Stimulated activated CD8-positive, alpha-beta memory T cell treated with anti-CD3 and anti-CD28 coated beads, Interleukin-4, amount 100 ng/mL, for 48 hours (primary cell): ENCODE measurements at places on chromosomes 3 and 15.

DNA sequence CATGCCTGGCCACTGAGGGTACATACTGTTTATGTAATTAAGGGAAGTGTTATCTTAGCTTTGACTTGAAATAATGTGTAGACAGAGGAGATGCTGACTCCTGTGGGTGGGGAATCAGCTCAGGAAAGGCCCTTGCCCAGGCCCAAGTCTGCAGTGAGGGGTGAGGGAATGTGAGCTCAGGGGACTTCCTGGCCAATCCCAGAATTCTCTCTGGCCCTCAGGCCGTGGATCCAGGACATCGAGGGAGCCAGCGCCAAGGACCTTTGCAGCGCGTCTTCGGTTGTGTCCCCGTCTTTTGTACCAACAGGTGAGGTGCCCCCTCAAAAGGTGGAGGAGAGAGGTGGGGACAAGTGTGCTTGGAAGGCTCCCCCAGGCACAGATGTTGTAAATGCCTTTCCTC is 6.4 kb downstream of the CIB1 start:
- no peak for DNase-seq

GRCh38 chr3:72352176-72352575 is 496.1 kb downstream of the SHQ1 start:
- DNase-seq = no peak

- peak; percentile 74 for DNase-seq
Observed at GRCh38 chr15:52261498-52262242, 33.9 kb downstream of the MYO5C start.

DNA sequence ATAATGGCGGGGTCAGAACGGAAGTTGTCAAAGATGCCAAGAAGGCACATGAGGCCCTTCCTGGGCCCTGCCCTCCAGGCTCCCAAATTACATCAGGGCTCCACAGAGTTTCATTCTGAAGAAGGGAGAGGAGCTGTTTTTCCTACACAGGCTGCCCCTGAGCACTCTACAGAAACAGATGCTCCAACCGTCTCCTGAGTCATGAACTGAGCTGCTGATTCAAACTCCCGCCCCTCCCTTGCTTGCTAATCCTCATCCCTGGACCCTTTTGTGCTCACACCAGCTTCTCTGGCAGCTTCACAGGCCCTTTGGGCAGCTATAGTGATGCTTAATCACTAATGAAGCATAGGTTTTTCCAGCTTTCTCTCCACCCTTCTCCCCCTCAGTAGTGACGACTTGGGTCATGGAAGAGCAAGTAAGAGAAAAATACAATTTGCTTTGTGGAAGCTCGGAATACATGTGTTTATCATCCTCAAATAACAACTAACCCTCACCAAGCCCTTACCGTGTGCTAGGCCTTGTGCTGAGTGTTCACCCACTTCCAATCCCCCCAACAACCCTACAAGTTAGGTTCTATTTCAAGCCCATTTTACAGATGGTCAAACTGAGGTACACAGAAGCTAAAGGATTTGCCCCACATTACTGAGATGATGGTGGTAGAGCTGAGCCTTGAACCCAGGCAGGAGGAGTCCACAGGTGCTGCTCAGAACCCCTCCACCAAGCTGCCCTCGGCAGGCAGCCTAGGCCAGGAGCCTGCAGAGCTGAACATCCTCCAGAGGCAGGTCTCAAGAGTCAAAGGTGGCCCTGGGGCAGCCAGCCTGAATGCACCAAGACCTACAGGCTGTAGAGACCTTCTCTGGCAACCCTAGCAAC is 21.9 kb downstream of the MEGF11 start:
- DNase-seq = no peak

- DNase-seq = no peak
Observed at GRCh38 chr3:48367201-48367600, 4.8 kb upstream of the FBXW12 start.

DNA sequence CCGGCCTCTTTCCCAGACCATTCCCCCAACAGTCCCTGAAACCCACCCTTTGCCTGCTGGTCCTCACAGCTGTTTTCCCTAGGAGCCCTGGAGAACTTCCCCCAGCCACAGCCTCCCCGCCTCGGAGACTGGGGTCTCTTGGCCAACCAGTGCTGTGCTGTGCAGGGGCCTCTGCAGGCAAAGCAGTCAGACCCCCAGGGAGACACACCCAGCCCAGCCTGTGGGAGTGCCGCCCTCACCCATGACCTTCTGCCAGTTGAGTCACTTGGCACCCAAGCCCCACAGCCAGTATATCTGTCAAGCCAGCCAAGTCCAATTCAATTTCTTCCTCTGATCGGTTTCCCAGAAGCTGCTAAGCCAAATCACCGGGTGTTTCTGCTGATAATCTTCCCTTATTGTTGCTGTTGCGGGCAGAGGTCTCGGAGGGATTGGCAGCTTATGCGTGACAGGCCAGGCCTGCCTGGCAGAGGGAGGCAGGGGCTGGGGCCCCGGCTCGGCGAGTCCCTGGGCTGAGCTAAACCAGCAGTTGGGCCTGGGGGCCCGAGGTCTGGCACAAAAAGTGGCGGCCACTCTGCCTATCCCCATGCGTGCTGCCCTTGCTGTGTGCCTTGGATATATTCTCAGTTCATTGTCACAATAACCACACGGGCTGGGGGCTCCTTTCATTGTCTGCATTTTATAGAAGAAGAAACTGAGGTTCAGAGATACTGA is 65.6 kb upstream of the SLC6A1 start:
- DNase-seq = no peak

DNA sequence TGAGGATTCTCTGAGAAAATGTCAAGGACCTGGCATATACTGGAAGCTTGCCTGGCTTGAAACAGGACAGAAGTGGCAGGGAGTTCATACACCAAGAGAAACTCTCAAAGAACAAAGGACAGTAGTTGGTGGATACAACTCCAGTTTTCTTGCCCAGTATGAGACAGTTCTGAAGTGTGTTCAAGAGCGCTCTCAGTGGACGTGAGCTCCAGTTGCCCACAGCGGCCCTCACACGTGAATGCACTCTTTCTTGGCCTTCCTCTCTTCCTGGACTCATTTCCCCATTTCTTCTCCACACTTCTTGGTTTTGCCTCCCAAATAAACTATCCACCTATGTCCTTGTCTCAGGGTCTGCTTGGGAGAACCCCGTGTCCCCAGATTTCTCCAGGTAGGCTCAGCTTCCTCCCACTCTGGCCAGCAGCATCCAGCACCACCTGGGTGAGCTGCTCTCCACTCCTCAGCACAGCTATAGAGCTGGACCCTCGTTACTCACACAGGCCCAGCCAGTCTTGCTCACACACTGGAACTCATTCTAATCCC is 54.5 kb downstream of the DCLK3 start:
- no peak for DNase-seq

DNA sequence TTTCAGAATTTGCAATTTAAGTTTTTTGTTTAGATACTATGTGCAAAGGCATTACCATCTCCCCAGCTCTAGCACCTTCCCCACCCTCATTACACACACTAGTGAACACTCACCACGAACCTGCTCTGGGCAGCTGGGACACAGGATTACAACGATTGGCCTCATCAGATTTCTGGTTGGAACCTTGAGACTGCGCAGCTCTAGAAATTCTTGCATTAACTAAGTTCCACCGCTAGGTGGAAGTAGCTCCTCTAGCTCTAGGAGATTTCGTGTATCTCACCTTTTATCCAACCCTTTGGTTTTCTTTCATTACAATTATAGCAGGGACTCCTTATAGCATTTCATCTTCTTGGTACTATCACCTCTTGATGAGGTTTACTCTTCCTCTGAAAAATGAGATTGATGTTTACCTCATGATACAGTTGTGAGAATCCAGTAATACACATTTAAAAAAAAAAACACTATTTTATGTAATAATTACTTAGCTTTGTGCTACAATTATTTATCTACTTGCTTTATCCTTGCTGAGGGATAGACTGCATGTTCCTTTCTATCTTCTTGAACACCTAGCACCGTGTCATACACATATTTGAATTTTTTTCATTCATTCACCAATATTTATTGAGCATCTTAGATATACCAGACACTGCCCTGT is 28.7 kb upstream of the PLOD2 start:
- DNase-seq = no peak

DNA sequence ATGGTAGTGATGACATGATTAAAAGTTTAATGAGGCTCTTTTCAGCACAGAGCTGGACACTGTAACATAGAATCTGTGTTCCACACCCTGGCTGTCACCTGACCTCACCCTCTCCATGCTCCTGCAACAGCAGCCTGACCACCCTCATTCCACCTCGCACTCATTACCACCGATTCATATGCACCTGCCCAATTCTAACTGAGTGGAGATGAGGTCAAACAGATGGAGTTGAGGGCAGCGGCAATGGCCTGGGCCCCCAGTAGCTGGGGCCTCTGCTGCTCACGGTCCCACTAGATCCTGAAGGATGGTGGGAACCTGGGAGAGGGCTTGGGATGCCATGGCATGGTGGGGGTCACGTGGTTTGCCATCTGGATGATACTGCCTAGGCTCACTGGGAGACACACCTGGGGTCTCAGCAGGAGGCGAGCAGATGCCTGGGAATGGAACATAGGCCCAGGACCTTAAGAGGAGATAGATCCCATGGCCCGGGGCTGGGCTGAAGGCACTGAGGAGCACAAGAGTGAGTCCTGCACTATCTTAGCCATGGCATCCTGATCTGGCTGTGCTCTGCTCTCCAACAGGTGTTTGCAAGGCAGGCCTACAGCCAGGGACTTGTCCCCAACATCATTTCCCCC is 1.3 kb downstream of the SCN5A start:
- no peak for DNase-seq

DNA sequence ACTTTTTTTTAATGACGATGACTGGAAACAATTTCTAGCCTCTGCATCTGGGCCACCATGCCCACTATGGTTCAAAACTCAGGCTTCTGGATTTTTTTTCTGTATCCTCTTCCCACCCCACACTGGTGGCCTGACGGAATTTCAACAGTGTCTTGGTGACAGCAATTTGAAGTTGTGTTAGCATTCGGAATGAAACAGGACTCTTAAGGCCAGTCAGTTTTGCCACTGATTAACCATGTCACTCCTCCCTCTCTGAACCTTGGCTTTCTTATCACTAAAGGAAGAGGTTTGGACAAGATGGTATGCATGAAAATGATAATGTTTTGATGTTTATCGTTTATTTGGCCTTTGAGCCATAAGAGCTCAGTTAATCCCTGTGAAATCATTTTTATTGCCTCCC is 41.6 kb upstream of the BDH1 start:
- DNase-seq = no peak
